ENCODE measurements at places on chromosomes 3 and 15.

- no peak for DNase-seq
These were observed 77.8 kb upstream of the CHRNB4 start for GRCh38 chr15:78718837-78719236.

GRCh38 chr3:18010001-18010400 lies 267.6 kb upstream of the TBC1D5 start:
- DNase-seq: no peak

DNA sequence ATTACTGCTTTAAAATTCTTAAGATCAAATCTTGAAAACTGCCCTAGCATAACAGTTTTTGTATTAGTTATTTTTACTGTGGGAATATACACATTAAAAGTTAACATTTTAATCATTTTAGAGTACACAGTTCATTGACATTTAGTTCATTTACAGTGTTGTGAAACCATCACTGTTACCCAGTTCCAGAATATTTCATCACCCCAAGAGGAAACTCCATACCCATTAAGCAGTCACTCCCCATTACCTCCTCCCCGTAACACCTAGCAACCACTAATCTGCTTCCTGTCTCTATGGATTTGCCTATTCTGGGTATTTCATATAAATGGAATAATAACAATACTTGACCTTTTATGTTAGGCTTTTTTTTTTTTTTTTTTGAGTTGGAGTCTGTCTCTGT lies 164.1 kb upstream of the LRRFIP2 start:
- no peak for DNase-seq

DNA sequence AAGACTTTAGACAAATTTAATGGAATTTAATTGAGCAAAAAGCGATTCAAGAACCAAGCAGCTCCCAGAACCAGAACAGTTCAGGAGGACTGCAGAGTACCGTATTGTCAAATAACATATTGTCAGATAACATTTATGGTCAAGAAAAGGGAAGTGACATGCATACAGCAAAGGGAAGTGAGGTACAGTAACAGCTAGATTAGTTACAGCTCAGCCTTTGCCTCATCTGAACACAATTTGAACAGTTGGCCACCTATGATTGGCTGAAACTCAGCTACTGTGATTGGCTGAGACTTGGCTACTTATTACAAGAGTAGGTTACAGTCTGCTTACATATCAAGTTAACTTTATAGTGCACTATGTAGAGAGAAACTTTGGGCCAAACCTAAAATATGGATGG lies 21.9 kb downstream of the ZFAND6 start:
- no peak for DNase-seq

DNA sequence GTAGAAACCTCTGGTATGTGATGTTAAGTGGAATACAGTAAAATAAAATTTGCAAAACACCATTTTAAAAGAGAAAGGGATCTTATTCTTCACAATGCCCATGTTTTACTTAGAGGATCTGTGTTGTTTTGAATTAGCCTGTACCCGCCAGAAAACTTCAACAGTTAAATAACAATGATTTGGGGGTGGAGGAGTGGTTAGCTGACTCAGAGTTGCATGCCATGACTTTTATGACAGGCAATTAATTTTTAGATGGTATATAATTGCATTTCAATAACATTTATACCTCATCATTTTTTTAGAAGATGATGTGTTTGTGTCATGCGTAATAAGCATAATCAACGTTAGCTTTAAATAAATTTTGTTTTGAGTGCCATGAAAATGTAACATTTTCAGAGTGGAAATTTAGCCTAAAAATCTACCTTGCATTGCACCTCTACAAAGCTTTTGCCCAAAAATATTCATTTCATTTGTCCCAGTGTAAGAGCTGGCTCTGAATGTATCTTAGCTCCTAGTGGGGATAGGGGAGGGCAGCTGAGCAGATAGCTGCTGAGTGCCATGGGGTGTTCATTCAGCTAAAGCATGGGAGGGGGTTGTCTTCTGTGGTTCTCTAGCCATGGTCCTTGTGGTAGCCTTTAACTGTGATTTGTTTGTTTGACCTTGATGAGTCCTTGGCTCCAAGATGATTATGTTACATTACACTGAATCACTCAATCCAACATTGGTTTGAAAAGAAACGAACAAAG lies 379.8 kb downstream of the LPP start:
- DNase-seq: no peak

DNA sequence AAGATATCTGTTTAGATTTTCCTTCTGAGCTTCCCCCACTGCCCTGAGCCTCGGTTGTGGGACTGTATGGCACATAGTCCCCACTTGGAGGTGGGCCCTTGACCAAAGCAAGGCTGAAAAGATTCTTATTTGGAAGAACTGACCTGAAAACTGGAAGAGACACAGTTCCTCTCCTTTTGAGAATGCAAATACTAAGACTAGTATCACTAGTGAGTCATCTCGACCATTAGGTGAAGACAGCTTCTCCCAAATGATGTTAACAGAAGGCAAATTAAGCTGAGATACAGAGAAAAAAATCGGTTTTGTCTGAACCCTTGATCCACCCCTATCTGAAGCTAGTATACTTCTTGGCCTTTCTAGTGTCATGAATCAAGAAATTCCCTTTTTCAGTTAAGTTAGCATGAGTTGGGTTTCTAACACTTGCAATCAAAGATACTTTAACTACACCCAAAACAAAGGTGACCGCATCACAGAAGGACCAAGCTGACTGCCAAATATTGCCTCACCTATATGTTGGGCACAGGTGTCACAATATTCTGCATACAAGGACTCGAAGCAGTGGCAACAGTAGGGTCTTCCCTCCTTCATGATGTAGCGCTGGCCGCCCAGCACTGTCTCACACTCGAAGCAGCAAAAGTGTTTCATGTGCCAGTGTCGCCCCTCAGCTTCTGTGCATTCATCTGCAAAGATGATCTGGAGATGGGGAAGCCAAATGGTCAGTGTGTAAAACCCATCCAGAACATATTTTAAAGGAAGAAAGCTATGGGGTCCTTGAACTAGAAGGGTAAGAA lies 72.4 kb downstream of the PRICKLE2 start:
- DNase-seq: no peak

DNA sequence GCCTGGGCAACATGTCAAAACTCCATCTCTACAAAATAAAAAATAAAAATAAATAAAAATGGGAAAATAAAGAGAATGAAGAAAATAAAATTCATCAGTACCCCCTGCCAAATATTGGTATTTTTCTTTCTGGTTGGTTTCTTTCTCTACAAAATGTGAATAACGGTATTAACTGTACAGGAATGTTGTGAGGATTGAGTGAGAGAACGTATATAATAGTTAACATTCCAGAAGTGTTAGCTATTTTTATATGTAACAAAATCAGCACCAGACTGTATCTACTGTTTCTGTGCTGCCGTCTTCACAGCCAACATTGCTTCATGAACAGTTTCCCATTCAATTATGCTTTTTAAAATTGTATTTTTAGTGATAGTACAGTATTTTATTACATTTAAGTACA lies 25.5 kb upstream of the RNU6-1 start:
- DNase-seq: no peak

GRCh38 chr3:186915806-186916796 lies 14.2 kb upstream of the ST6GAL1 start:
- DNase-seq: no peak

DNA sequence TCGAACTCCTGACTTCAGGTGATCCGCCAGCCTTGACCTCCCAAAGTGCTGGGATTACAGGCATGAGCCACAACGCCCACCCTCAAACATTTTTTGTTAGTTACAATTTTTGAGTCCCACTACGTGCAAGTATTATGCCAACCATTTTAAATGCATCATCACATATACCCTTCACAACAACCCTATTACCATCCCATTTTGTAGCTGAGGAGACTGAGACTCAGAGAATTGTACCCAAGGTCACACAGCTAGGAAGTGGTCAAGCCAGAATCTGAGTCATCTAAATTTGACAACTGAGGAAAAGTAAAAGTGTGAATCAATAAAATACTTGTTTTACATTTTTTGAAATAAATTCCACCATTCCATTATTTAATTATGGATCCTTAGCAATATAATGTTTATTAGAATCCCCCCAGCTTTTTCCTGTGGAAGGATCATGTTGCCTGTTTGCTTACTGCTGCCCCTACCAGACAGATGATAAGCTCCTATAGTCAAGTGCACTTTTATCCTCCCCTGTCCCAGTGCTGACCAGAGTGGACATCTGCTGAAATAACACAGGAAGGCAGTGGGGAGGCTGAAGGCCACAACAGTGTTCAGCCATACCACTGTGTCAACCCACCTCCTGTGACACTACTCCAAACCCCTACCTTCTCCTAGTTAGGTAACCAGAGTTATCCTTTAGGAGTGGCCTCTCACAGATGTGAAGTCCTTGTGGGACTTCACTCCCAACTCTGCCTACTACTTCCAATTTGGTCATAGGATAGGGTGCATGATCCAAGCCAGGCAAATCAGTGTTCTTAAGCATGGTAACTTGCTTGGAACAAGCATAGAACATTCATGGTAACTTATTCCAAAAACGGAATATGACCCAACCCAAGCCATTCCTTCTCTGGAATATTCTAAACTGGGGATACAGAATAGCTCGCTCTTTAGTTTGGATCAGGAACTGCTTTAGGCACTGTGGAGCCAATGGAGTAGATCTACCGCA lies 28.1 kb downstream of the PRKAR2A start:
- DNase-seq: no peak

GRCh38 chr15:38010395-38010794 lies 76.0 kb downstream of the TMCO5A start:
- no peak for DNase-seq

Data from RCC 7860 (cell line).